Substantia nigra (tissue), 51 donors: ENCODE measurements at places on chromosomes 4 and X.

GRCh38 chr4:20916106-20916505 lies 215.8 kb downstream of the PACRGL start:
- DNase-seq, result no peak

GRCh38 chrX:143781103-143781502 lies 60.6 kb upstream of the SPANXN2 start:
- DNase-seq, result no peak

DNA sequence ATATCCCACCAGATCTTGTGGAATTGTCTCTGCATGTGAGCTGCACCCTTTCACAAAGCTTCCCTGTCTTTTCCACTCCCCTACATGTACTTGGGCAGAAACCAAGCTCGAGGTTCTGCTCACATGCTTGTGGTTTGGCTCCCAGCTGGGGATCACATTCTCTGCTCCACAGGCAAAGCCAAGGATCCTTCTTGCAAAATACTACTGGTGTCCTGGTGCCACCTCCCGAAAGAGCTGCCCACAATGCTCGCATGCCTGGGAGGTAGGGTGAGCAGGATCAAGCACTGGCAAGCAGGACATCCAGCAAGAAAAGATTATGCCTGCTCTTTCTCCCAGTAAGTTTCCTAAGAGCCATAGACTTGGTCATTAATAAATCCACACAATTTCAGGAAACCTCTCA lies 45.1 kb upstream of the PPARGC1A start:
- DNase-seq, result no peak

DNA sequence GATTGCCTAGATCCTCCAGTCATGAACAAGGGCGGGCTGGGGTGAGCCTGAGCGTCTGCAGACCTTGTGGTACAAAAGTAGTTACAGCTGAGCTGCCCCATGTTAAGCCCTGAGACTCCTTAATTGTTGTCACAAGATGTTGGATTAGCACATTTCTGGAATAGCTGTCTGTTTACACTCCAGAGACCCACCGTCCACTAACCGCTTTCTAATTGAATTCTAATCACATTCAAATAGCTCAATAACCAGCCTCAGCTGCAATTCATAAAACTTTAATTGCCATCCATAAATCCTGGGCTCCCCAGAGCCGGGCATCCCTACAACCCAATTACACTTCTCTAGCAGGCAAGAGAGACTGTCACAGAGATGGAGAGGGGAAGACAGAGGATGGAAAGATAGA lies 1.6 kb upstream of the GSX2 start:
- DNase-seq, result no peak

- DNase-seq, result no peak
These were observed 381.6 kb downstream of the GASK1B start for GRCh38 chr4:157791236-157791635.

DNA sequence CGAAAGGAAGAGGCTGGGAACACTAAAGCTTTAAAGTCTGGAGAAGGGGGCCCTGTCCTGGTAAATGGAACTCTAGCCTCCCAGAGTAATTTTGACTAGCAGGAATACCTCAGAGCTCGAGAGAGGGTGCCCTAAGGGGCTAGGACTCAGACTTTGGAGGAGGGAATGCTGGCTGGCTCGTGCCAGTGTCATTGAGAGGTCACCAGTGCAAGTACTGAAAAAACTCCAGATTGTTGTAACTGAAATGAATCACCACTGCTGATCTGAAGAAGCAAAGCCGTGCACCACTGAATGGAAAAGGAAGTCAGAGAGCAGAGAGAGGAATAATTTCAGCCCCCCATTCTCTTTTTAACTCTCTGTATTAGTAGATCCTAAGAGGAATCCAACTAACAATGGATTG lies 690.2 kb downstream of the FAT4 start:
- DNase-seq, result no peak
